ENCODE measurements at places on chromosomes 5 and 9. TPM values are rescaled to one million over a fixed set of nuclear protein-coding genes. Genes with fewer than 3 reads are reported as not detected.

GRCh38 chr9:81598811-81599210 lies 90.5 kb downstream of the TLE1 start:
- H3K27me3 ChIP-seq = no peaks in the 10 kb centered on the region
- no peak overlapping the region for H3K4me3 ChIP-seq
- H3K36me3 ChIP-seq = peaks cover 11% of the 10 kb centered on the region
- no peak for DNase-seq

- H3K36me3 ChIP-seq = no peaks in the 10 kb centered on the region
- no peaks in the 10 kb centered on the region for H3K27me3 ChIP-seq
- no peaks in the 10 kb centered on the region for H3K4me1 ChIP-seq
- no peak overlapping the region for H3K4me3 ChIP-seq
- H3K27ac ChIP-seq = no peak overlapping the region
- DNase-seq = no peak
Measured at GRCh38 chr5:43078956-43079355, 38.8 kb upstream of the ANXA2R start.

DNA sequence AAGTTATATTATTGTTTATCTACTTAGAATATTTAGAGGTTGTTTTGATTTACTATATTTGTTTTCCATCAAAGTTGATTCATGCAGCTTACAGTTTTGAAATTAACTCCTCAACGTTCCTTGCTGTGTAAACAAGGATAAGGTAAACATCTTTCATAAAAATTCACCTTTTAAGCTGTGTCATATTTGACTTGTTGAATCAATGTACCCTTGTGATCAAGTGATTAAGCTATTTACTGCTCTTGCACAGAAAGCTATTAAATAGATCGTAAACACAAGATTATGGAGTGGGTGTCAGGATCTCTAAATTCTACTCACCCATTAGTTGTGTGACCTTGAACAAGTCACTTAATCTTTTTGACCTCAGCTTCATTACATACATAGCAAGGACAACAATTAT lies 2054.0 kb upstream of the NUDT12 start:
- H3K4me1 ChIP-seq = no peaks in the 10 kb centered on the region
- no peak overlapping the region for H3K27ac ChIP-seq

- no peak overlapping the region for H3K4me3 ChIP-seq
- no peaks in the 10 kb centered on the region for H3K4me1 ChIP-seq
- no peak for DNase-seq
Measured at GRCh38 chr9:32867026-32867425, 83.7 kb downstream of the TMEM215 start.

IFNA13 gene
- not detected for total RNA-seq
